ENCODE measurements at places on chromosomes 11 and 22.

DNA sequence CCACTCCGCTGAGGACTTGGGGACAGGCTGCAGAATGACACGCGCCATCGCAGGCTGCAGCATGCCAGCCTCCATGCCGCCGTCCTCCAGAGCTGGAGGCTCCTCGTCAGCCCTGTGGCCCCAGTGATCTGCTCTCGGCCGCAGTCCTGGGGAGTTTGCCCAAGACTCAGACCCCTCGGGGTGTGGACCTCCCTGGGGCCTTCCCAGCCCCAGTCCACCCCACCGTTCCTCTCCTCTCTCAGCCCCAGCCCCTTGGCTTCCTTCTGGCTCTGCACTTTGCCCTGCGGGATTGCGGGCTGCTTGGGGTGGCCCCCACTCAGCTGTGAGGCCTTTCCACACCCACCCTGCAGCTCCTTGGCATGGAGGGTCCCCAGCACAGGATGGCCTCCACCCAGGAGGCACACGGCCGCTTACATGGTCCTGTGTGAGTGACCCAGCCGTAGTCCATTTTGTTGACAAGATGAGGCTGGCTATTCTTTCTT is 414.9 kb downstream of the TBC1D22A start:
- DNase-seq, result no peak

DNA sequence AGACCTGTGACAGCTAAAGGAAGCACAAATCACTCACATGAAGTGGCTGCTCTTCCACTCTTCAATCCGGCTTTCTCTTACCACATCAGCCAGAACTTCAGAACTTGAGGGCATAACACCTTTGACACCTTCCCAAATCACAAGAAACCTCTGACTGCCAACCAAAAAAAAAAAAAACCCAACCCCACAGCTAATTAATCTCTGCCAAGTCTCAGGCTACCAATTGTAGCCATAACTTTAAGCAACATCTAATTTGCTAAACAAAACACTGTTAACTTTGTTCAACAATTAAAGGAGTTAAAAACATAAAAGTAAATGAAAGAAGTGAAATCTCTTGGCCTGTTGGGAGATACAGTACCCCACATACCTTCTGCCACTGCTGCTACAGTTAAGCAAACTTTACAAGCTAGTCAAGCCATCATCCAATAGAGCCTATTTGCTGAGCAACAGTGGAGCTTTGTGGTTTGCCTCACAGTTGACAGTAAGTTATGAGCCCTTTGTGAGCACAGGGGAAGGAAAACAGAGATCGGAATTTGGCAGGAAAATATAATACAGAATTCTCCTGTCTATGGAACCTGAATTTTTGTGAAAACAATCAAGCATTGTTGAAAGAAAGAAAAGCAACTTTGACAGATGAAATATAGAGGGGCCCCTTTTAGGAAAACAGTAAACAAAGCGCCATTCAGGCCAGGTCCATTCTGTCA is at the start of gene SOX6:
TSS of gene SOX6 (minus strand) at position 490 of the 704 bp plus-strand sequence. CDS start 15,298 bp downstream, outside the sequence.
- no peak for DNase-seq

- no peak for DNase-seq
These were observed 162.4 kb upstream of the LMO1 start for GRCh38 chr11:8426076-8426475.

- no peak for DNase-seq
These were observed 62.5 kb upstream of the SORL1-AS1 start for GRCh38 chr11:121515335-121515671.

DNA sequence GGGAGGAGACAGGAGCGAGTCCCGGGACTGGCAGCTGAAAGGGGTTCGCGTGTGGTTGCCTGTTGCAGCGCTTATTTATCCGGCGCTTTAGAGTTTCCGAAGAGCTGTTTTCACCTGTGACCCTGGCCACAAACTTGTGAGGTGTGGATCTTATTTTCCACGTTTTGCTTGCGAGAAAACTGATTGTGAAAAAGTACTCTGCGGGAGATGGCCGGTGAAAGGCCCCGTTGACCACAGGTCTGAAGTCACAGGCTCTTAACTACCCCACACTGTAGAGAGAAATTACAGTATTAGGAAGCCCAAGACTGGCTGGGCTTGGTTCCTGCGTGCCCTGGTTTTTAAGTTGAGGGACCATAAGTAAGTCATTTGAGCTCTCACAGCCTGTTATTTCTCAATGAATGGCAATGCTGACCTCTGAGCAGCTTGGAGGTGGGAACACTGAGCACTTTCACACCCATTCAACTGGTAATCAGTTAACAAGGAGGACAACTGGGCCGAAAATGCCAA is 379 bp upstream of the RAB38 start:
- no peak for DNase-seq
